ENCODE measurements at places on chromosomes 5 and 9.
A peak's percentile ranks its signal among the peaks of the same experiment; 100 is the strongest.

- no peak for DNase-seq
Observed at GRCh38 chr9:98706651-98707165, 2.0 kb downstream of the GABBR2 start.

DNA sequence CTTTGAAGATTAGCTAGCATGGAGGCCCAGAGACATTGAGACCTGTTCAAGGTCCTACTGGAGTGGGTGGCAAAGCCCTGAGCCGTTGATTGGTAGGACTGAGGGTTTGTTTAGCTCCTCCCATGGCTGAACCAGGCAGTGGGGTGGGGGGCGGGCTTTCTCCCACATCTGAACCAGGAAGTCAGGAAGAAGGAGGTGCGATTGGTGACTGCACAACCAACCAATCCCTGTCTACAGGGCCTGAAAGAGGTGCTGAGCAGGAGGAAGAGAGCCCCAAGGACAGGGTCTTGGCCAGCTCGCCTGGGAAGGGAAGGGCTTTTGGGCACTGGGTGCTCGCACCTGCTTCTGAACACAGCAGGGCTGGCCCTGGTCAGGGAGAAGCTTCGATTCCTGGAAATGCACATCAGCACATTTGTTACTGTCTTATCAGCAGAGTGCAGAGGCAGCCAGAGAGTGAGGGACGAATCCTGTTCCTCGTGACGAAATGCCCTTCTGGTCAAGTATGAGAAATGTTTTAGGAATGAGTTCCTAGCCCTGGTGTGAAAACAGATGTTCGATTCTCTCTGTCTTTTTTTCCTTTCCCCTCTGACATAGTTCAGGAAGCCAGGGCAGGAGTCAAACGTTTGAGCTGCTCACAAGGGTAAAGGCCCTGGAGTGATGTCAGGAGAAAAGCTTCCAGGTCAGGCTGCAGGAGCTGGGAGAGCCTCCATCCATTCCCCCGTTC is 294.8 kb upstream of the KLF4 start:
- DNase-seq, result peak; percentile 88

- DNase-seq, result no peak
Observed at GRCh38 chr9:131986576-131986975, 93.1 kb downstream of the MED27 start.

- no peak for DNase-seq
Observed at GRCh38 chr9:571066-571465, 270.4 kb upstream of the DMRT1 start.

GRCh38 chr9:133696071-133696472 is 42.1 kb downstream of the SARDH start:
- DNase-seq, result no peak

DNA sequence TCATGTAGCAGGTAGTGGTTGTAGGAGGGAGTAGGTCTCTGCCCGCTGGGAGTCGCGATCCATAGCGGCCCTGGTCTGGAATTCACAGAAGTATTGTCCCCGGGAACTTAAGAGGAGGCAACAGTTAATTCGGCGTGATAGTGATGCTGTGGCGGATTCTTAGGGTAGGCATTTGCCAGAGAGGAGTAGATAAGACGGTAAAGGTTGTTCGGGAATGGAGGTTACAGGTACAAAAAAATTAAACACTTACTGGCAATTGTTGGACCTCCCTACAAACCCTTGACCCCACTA is 679 bp downstream of the SMC5 start:
- DNase-seq, result no peak

DNA sequence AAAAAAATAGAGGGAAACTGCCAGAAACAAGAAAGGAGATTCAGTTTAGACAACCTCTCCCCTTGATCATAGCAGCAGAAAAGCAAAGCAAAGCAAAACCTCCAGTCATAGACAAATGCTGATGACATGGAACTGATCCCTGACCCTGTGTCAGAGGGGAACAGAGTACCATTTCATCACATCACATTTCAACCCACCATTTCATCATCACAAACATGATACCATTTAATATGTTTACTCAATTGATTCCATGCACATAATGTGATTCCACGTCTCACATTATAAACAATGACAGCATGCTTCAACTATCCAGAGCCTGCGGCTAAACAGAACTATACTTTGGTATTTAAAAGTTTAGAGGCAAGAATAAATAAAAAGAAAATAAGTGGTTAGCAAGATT is 28.7 kb upstream of the ACOT12 start:
- peak; percentile 93 for DNase-seq

DNA sequence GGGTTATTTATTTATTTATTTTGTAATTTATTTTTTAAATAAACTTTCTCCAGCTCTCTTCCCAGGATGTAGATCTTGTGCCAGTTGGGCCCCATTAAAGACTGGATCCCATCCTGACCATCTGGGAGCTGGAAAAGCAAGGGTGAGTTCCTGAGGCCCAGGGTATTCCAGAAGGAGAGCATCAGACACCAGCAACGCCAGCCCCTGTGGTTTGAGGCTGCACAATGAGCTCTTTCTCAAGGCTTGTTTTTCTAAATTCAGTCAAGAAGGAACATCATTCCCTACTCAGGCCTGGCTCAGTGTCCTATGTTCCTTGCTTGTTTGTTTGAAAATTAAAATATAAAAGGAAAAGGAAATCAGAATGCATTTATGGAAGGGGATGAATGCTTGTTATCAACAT is 313.3 kb downstream of the EBF1 start:
- peak; percentile 12 for DNase-seq

DNA sequence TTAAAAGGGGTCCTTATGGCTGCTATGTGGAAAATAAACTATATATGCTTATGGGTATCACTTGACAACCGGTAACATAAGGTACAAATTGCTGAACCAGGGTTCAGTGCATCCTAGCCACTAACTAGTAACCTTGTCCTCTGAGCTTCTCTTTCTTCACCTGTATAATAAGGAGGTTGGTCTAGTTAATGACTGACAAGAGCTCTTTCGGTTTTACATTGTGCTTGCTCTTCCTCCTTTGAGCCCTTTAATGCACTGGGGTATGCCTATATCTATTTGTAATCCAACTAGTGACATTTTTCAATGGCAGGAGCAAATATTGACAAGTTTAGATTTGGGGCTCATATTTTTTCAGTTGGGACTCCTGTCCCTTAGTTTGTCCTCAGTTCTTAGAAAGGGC is 66.1 kb downstream of the NPR3 start:
- DNase-seq, result no peak
